ENCODE measurements at places on chromosomes 11 and 22.

DNA sequence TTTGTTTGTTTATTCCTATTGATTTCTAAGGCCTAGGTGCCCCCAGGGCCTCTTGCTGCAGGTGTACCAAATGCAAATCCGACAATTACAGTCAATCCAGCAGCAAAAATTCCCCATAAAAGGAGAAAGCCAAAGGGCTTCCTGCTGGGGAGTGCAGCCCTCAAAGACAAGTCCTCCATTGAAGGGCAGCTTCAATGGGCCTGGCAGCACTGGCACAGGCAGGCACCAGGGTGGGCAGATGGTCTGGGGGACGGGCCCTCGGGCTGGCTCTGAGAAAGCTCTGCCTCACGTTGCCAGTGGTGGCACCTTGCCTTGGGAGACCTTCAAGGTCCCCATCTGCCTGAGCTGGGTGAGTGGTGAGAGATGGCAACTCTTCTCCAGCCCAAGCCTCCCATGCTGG, 128.0 kb downstream of the DSCAML1 start:
- no peak for DNase-seq

DNA sequence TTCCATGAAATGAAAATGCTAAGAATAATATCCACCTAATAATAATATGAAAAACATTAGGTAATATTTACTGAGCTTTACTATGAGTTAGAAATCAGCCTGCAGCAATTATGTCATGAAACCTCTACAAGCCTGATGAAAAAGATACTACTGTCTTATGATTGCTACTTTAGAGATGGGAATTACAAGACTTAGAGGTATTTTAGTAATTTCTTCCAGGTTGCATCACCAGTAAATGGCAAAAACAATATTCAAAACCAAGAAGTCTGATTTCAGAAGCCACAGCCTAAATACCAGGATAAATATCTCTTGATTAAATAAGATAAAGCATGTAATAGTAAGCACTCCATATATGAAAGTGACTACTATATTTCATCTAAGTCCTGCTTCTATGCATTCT, 13.8 kb downstream of the OR5B21 start:
- no peak for DNase-seq

DNA sequence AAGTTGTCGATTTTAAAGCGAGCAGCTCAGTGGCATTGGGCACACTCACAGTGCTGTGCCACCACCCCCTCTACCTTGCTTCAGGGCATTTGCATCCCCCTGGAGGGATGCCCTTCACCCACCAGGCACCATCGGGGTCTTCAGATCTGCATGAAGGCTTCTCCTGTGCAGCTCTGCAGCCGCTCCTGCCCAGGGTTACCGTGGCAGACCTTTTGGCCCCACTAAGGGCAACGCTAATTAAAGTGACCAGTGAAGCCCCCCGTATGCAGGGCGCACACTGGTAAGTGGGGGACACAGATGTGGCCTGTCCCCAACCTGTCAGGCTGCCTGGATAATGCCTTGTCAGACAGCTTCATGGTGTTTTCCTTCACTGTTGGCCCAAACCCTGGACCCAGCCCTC, 1117.7 kb downstream of the BRD1 start:
- DNase-seq = no peak

DNA sequence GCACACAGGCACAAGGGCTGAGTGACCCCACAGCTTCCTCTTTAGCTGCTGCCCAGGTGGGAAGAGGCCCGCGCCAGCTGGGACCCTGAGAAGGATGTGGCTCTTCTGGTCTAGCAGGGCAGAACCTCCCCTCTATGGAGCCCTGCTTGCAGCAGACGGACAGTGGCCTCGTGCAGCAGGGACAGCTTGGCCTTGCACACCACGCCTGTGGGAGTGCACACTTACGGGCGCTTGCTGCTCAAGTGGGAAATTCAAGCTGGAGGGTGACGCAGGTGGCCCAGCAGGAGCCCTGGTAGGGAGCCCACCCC, 971.4 kb downstream of the BRD1 start:
- no peak for DNase-seq

DNA sequence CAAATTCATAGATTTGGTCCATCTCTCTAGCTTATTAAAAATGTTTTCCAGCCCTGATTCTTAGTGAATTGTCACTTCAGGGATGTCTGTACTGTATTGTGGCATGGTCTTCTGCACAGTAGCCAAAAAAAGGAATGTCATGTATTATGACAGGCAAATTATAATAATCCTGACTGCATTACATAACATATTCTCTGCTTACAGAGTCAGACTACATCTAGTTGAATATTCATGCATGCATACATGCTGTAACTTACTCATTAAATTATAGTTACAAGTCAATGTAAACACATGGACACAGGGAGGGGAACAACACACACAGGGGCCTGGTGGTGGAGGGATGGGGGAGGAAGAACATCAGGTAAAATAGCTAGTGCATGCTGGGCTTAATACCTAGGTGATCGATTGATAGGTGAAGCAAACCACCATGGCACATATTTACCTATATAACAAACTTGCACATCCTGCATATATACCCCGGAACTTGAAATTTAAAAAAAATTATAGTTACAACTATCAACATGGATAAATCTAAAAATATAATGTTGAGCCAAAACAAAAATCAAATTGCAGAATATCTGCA, 31.5 kb upstream of the SMCO4 start:
- no peak for DNase-seq

GRCh38 chr11:12682737-12683500, 8.7 kb downstream of the TEAD1 start:
- no peak for DNase-seq

Measured in adipocyte (in vitro differentiated cells).